ENCODE measurements at places on chromosomes 1 and 21.

- no peak for DNase-seq
These were observed 49.7 kb upstream of the MACF1 start for GRCh38 chr1:39154553-39155421.

GRCh38 chr1:4500441-4500840 is 154.0 kb upstream of the AJAP1 start:
- no peak for DNase-seq

DNA sequence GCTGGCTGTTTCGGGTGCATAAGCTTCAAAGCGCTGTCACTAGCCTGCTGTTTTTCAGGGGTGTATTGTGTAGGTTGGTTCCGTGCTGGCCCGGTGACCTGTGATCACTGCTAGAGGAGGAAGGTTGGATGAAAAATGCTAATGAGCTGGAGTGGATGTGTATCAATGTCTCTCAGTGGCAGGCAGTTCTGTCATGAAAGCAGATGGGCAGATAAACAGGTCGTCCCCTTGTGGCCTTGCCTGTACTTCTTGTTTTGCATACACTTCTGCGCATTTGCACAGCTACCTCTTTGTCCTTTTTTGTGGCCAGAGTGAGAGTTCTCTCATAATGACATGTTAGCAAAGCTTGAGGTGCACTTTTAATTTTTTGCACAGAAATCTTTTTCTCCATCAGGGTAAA is 2.9 kb downstream of the SELENON start:
- no peak for DNase-seq

DNA sequence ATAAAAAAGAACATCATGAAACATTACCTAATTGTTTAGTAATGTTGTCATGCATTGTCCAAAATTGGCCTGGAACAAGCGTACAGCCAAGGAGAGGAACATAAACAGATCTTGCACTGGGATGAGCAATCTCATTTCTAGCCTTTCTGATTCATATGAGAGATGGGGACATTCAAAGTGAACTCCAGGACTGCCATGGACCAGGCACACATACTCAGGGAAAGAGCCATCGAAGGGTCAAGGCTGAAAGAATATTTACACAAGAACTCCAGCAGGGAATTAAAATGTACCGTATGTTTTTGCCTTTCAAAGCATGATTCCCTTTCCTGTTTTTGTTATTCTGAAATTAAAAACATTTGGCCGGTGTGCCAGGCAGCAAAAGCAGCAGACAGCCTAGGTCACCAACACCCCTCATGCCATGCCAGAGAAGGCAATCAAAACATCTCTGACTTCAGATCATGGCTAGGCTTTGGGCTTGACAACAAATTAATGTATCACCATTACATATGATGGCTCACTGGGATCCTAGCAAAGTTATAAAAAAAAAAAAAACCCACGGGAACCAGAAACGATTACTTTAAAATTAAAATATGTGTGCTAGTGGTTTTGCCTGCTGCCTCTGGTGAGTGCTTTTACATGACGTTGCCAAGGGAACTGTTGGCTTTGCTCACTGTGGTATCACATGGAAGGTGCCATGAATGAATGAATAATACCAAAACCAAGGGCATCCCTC is 159.8 kb downstream of the TGFBR3 start:
- DNase-seq, result no peak

DNA sequence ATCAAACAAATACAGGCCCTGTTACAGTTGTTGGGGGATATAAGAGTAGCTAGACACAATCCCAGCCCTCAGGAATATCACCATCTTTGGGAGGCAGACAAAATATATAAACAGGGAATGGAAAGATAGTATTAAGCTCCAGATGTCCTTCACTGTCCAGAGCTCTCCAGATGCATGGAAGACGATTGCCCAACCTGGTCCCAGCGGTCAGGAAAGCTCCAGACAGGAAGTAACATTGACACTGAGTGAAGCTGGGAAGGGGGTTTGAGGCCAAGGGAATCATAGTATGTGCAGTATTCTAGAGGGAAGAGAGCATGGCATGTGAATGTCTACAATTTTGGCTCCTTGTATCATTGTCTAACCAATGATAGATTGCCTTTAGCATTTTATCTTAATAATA is 173.9 kb upstream of the HOOK1 start:
- no peak for DNase-seq

- DNase-seq, result no peak
These were observed 13.1 kb downstream of the ECE1 start for GRCh38 chr1:21277180-21277579.

DNA sequence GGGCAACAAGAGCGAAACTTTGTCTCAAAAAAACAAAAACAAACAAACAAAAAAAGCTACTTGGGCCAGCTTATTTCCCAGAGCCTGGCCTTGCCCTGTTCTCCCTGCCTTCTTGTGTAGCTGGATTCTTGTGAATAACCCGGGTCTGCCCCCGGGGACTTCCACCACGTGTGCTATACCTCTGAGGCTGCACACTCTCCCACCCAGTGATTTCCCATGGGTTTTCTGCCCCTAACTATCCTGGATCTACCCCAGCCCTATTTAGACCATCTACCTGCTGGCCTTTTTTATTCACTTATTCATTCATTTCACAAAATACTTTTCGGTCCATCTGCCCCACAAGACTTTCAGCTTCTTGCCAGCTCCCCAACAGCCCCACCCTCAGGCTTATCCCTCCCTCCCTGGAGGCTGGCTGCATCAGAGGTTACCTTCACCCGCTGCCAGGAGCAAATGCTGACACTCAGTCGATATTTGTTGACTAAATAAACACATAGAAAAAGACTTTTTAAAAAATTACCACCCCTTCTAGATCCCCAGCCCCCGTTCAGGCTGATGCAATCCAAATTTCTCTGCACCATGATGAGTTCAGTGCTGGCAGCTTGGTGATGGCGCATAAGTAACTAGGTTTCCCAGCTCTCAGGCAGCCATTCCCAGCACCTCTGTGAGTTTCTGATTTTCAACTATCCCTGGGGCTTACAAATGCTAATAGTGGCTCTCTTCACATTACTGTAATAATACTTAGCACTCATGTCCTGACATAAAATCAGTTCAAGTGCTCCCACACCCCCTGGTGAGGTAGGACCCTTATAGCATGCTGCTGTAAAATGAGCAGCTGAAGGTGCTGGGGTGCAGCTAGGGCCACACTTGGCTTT is 30.7 kb upstream of the TARBP1 start:
- peak; percentile 38 for DNase-seq

DNA sequence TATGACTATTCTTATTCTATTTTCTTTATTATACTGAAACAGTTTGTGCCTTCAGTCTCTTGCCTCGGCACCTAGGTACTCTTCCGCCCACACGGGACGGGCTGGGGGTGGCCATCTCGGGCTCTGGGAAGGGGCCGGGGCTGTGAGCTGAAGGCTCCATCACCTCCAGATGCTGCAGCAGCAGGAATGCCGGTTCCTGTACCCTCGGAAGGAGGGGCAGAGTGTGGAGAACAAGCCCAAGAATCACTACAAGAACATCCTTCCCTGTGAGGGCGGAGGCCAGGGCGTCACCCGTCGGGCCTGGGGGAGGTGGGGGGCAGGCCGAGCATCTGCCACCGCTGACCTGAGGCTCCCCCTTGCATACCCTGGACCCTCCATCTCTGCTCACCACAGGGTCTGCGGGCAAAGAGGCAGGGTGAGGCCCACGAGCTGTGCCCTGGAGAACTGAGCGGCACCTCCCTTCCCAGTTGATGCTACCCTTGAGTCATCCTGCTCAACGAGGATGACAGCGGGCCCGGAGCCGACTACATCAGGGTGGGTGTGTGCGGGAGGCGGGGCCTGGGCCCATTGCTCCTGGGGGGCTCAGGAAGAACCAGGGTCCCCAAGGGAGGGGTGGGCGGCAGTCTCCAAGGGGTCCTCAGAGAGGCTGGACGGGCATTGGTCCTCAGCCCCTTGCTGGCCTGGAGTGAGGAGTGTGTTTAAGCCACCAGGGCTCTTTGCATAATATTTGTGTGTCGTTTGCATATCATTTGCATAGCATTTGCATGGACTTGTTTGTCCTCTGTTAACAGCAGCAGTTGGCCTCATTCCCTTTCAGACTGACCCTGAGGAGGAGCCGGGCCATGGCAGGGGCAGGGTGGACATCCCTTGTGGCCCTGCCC is 7.5 kb downstream of the RNF223 start:
- no peak for DNase-seq

GRCh38 chr1:225923381-225923691 is 714 bp downstream of the PYCR2 start:
- DNase-seq, result no peak

GRCh38 chr1:201508809-201509208 is 1.9 kb upstream of the CSRP1 start:
- DNase-seq, result no peak

DNA sequence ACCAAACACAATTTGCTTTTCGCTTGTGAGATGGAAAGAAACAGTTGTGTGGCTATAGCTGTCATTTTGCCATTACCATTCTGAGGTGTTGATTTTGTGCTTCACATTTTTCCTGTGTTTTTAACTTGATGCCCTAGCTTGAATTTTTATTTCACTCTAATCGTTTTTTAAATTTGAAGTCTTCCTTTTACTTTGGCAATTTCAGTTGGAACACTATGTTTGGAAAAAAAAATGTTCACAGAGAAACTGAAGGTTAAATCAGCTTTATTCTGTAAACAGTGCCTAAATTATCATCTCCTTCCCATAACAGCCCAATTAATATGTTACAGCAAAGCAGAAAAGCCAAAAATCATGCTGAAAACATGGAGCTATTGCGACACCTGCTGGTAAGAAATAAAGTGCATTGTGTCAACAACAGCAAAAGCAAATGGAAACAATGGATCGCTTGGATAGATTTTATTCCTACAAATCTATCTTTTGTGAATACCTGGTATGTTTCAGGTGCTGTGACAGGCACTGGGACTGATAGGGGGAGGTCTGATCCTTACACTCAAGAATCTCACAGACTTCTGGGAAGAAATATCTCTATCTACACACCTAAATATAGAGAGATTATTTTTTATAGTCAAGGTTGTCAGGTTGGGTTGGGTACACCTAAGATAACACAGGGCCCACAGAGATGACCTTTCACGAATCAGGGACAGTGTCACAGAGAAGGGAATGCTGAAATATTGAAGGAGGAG is 16.2 kb upstream of the ERICH3 start:
- DNase-seq, result peak; percentile 63

GRCh38 chr1:234592240-234592639 is 17.7 kb downstream of the IRF2BP2 start:
- DNase-seq, result peak; percentile 32

- DNase-seq, result peak; percentile 94
These were observed 1.7 kb upstream of the IL6R start for GRCh38 chr1:154403261-154403943.

- no peak for DNase-seq
These were observed 14.0 kb downstream of the LPGAT1 start for GRCh38 chr1:211816586-211816985.

DNA sequence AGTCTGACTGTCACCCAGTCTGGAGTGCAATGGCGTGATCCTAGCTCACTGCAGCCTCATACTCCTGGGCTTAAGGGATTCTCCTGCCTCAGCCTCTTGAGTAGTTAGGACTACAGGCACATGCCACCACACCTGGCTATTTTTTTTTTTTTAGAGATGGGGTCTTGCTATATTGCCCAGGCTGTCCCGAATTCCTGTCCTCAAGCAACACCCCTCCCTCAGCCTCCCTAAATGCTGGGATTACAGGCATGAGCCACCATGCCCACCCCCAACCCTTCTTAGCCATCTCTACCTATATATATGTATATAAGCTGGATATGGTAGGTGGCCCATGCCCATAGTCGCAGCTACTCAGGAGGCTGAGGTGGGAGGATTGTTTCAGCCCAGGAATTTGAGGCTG is 13.4 kb upstream of the SLC25A44 start:
- no peak for DNase-seq

DNA sequence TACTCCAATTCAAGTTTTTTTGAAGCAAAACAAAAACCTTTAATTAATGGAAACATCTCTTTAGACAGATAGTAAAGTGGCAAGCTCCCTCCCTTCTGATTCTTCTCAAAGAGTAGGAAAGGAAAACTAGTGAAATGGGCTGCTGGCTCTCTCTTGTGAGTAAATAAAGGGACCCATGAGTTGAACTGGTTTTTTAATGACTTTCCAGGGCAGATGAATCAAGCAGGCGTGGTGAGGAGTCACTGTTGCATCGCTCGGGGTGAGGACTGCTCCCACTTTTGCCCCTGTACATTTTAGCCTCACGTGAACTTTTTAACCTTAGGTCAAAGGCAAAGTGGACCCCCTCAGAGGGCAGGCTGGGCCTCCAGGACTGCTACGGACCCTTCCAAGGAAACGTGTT is 64.8 kb downstream of the ABCA4 start:
- DNase-seq, result no peak

- no peak for DNase-seq
These were observed 60.0 kb upstream of the GRIK3 start for GRCh38 chr1:37094302-37094701.
